Smooth muscle cell of the brain vasculature (primary cell): ENCODE measurements at places on chromosomes 11 and 22.

DNA sequence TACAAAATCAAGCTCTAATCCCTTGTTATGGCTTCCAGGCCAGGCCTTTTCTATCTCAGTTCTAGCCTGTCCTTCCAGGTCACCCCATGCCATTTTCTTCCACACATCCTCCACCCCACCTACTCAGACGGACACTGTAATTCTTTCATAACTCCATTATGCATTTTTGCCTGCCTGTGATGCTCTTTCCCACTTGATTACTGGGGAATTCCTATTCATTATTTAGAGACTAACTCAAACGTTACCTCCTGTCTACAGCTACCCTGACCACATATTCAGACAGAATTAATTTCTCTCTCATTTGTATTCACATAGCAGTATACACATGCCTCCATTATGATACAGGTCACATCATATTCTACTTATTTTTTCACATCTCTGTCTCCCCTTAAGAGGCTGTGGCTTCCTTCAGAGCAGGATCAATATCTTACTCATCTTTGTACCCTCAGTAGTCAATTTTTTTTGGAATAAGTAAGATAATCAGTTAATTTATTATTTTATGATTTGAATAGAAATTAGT is 156.5 kb upstream of the ZC3H12C start:
- no peak for DNase-seq

- DNase-seq: no peak
Measured at GRCh38 chr22:32846780-32847491, 45.4 kb downstream of the TIMP3 start.

- peak; percentile 99 for DNase-seq
Measured at GRCh38 chr22:27420817-27421361, 380.7 kb downstream of the MN1 start.

GRCh38 chr11:85827748-85828639 is 17.1 kb upstream of the SYTL2 start:
- DNase-seq: peak; percentile 43

GRCh38 chr22:43226377-43227238 is 39.7 kb upstream of the TTLL12 start:
- DNase-seq: no peak

DNA sequence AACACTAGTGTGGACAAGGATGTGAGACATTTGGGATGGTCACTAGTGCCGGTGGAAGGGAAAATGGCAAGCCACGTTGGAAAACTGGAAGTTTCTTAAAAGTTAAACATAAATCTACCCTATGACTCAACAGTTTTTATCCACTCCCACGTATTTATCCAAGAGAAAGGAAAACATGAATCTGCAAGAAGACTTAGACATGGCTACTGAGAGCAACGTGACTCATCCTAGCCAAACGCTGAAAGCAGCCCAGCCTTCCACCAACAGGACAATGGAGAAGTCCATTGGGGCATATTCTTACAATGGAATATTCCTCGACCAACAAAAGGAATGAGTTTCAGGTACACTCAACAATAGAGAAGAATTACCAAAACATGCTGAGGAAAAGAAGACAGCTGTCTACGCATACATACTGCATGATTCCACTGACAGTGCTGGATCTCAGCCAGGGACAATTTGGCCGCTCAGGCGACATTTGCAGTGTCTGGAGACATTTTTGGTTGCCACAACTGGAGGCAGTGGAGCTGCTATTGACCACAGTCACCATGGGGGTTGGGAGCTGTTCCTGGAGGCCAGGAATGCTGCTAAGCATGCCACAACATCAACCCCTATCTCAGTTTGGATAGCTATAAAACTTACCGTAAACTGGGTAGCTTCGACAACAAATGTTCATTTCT is 21.2 kb downstream of the SYT13 start:
- peak; percentile 40 for DNase-seq

- DNase-seq: peak; percentile 44
Measured at GRCh38 chr11:23112987-23113886, 253.0 kb upstream of the CCDC179 start.

- DNase-seq: no peak
Measured at GRCh38 chr22:28410050-28410816, 269.4 kb downstream of the TTC28 start.

GRCh38 chr11:87397011-87397865 is 359.5 kb downstream of the TMEM135 start:
- no peak for DNase-seq

- no peak for DNase-seq
Measured at GRCh38 chr11:104148074-104148473, 15.9 kb downstream of the PDGFD start.

DNA sequence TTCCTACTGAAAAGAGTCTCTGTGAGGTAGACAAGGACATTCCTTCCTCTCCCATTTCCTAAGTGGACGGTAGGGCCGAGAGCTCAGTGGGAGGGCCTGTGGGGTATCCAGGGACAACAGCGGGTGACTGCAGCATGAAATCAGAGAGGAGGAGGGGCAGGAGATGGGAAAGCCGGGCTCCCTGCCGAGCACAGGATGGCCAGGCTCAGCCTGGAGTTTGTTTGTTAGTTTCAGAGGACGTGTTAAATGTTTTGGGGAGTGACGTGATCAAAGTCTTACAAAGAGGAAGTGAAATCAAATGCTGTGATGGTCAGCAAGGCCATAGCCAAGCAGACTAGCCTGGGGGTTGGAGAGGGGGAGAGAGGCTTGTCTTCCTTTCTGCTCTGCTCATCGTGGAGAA is 152.7 kb downstream of the ADAMTS15 start:
- peak; percentile 84 for DNase-seq

GRCh38 chr11:134516529-134516928 is 104.5 kb upstream of the B3GAT1 start:
- DNase-seq: no peak

DNA sequence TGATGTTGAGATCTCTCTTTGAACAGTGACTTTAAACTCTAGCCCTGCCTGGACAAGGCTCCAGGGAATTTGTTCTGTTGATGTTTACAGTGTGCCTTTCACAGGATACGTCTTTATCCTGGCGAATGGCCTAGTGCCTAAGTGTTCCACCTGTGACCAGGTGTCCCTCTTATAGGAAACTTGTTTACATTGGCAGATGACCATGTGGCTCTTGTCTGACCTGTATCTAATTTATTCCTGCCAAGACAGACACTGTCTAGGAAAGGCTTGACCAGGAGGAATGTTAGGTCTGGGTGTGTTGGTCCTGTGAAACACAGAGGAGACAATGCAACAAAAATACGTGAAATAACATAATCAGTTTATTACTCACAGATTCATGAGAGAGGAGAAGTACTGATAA is 875.6 kb downstream of the METTL15 start:
- DNase-seq: no peak

DNA sequence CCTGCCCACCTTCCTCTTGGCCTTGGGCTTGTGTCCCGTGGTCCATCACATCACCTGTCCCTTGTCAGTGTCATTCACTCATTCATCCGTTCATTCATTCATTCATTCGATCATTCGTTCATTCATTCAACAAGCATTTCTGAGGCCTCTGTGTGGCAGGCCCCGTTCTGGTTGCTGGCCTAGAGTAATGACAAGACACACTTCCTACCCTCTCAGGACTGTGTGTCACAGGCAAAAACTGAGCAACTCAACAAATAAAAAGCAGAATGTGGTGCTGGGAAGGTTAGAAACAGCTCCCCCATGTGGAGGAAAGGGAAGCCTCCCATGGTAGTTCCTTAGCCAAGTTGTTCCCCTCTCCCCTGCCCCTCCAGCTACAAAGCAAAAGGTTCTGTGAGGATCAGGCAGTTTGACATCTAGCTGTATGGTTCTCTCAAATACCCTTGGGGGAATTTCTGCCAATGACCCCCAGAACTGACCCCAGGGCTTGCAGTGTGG is 1.6 kb upstream of the OMP start:
- no peak for DNase-seq

DNA sequence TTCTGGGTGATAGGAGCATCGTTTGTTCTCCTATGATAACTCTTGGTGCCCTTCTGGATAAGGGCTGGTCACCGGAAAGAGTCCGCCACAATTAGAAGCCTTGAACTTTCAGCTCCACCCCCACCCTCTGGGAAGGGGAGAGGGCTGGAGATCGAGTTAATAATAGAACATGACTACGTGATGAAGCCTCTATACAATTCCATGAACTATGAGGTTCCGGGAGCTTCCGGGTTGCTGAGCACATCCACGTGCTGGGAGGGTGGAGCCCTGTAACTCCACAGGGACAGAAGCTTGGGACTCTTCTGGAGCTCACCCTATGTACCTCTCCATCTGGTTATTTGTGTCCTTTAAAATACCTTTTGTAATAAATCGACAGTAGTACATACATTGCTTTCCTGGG is 40.3 kb downstream of the ARHGAP42 start:
- DNase-seq: no peak

GRCh38 chr11:116640641-116641402 is 132.0 kb downstream of the BUD13 start:
- no peak for DNase-seq

GRCh38 chr11:61106894-61107470 is 4.7 kb downstream of the CD5 start:
- DNase-seq: no peak

- DNase-seq: no peak
Measured at GRCh38 chr11:75100314-75100713, 3.6 kb upstream of the OR2AT4 start.

GRCh38 chr11:101848262-101848661 is 66.5 kb upstream of the CEP126 start:
- DNase-seq: no peak

DNA sequence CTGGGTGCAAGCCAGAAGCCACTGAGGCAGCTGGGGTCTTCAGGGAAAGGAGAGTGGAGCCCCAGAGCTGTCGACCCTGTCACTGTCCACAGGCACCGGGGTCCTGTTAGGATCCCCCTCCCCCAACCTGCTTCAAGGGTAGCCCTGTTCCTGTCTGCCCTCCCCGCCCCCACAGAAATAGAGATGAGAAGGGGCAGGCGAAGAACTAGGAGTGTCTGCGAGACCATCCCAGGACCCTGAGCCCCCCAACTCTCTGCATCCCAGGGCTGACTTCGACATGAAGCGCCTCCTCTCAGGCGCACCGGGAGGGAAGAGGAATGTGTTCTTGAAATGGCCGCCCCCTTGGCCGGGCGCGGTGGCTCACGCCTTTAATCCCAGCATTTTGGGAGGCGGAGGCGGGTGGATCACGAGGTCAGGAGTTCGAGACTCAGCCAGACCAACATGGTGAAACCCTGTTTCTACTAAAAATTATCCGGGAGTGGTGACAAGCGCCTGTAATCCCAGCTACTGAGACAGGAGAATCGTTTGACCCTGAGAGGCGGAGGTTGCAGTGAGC is 607 bp upstream of the ZNF70 start:
- DNase-seq: no peak

DNA sequence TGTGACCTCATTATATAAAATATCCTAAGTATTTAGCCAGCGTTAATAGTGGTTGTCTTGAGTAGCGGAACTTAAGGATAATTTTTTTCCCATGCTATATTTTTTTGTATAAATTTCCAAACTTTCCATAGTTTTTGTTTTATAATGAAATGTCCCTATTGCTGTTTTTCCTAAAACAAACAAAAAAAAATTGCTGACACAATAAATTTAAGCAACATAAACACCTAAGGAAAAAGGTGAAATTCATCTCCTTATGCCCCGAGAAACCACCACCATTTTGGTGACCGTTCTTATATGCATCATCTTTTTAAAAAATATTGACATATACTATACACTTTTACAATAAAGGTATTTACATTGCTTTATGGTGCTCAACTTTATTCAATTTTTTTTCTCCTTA is 708.8 kb upstream of the ANO5 start:
- no peak for DNase-seq

DNA sequence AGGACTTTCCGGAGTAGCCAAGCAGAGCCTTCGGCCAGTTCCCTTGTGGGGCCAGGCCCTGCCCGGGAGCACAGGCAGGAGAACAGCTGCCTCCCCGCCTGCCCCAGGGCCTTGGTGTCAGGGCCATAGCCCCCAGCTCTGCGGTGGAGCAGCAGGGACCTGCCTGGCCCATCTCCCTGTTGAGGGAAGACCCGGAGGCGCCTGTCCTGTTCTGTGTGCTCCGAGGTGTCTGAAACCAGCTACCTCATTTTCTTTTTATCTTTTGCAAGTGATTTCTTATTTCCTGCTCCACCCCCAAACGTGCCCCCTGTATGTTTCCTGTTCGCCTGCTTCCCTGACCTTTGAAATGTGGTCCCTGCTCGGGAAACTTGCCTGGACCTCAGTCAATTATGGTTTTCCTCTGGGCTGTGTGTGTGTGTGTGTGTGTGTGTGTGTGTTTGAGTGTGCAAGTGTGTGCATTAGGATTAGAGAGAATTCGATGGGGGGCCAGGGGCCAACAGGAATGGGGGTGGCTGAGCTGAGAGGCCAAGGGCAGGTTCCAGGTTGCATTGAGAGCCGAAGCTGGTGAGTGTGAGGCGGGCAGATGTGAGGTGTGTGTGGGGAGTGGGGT is 19.1 kb downstream of the LRP5 start:
- no peak for DNase-seq

- DNase-seq: no peak
Measured at GRCh38 chr11:707817-708420, 1.9 kb downstream of the EPS8L2 start.

DNA sequence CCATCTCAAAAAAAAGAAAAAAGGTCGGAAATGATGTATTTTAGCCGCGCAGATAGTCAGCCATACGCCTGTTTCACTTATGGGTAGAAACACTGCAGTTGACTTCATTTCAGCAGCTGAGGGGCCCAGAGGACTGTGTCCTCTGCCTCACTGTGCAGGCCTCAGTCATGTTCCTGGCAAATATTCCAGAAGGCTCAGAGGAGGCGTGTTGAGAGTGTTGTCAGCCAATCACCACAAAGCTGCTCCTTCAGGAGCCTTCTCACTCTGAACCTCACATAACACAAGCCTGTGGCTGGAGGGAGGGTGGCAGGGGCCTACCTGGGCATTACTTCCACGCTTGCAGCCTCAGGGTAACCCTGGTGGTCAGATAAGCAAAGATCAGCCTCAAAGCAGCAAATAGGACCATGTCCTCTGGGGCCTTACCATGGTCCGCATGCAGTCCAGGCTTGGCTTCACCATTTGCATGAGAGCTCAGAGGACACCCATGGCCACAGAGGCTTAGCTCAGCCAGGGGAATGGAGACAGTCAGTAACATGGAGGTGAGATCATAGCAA is 17.3 kb upstream of the TREH start:
- no peak for DNase-seq

GRCh38 chr11:119338965-119339588 is 1.6 kb downstream of the C1QTNF5 start:
- no peak for DNase-seq

DNA sequence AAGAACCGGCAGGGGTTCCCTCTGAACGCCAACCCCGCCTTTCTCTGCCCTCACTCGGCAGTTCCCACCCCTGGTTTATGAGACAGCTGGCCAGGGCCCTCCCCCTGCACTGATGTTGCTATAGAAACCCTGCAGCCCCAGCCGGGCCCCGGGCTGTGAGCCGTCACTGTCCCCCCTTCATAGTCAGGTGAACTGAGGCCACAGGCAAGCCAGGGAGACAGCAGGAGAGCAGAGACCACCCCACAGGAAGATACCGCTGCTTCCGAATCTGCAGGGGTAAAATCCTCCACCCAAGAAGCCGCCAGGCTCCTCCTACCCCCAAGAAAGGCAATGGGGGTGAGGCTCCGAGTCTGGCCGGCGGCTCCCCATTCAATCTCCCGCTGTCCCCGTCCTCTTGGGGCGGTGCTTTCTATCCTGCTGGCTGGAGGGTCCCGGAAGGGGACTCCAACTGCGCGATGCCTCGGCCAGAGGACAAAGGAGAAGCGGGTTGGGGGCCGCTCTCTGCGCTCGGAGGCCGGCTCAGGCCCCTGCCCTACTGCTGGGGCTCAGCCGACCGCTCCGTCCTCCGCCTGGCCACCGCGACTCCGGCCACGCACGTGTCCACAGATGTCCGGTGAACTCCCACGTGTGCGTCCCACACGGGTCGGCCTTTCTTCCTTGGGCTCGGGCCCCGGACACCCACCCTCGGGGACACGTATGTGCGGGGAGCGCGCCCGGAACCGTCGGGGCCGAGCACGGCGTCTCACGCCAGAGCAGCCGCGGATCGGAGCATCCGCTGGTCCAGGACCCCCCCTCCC is 587 bp downstream of the SLC25A22 start:
- peak; percentile 71 for DNase-seq
